ENCODE measurements at places on chromosomes 5 and 9.

GRCh38 chr9:128092199-128092977 lies 24.4 kb downstream of the SLC25A25 start:
- DNase-seq = no peak

- no peak for DNase-seq
Observed at GRCh38 chr9:130119519-130120298, 52.5 kb upstream of the NCS1 start.

- no peak for DNase-seq
Observed at GRCh38 chr5:52909192-52909591, 80.0 kb upstream of the ITGA2 start.

DNA sequence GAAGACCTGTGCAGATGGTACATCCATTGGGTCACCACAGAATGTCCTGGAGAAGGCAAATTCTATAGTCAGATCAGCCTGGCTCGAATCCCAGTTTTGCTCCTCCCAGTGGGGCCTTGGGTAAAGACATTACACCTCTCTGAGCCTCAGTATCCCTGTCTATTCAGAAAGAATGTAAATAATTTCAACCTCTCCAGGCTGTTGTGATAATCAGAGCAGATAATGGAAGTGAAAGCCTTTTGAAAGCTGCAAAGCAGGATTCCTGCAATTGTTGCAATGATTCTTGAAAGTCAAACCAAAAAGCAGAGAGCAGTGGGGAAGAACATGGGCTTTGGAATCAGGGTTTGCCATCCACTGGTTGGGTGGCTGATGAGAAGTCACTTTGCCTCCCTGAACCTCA lies 63.2 kb downstream of the LHX2 start:
- DNase-seq = no peak

GRCh38 chr9:71681104-71681707 lies 87.1 kb downstream of the CEMIP2 start:
- DNase-seq = no peak

DNA sequence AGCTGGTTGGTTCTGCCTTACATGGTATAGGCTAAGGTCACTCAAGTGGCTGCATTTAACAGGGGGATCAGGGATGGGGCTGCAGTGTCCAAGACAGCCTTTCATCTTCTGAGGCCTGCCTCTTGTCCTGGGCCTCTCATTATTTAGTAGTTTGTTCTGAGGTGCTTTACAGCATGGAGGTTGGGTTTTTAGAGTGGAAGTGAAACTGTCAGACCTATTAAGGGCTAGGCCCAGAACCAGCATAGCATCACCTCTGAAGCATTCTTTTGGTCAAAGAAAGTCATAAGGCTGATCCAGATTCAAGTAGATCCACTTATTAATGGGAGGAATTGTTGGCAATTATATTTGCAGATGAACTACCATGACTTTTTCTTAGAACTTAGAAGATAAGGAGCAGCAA lies 146.0 kb upstream of the NMUR2 start:
- no peak for DNase-seq

DNA sequence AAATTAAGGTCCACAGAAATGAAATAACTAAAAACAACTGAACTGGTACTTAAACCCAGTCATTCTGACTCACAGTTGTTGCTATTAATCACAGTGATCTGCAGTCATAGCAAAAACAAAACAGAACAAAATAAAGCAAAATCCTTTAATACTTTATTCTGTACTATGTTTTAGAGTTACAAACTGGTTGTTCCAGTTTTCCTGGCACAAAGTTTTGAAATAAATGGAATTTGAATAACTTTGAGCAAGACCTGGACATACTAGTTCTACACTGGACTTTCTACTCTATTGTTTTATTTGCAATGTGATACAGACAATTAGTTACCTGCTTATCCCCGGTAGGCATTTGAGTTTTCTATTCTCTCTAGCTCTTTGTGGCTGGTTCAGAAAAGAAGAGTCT lies 147.9 kb downstream of the DMRT2 start:
- no peak for DNase-seq

- no peak for DNase-seq
Observed at GRCh38 chr9:109383356-109383755, 62.5 kb upstream of the EPB41L4B start.

- DNase-seq = no peak
Observed at GRCh38 chr9:130192382-130192999, 20.3 kb downstream of the NCS1 start.

DNA sequence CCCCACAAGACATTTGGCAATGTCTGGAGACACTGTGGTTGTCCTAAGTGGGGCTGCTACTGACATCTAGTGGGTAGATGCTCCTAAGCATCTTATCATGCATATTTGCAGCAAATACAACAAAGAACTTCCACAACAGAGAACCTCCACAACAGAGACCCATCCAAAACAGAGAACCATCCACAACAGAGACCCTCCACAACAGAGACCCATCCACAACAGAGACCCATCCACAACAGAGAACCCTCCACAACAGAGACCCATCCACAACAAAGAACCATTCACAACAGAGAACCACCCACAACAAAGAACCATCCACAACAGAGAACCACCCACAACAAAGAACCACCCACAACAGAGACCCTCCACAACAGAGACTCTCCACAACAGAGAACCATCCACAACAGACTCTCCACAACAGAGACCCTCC lies 32.8 kb downstream of the ARPC5L start:
- peak; percentile 77 for DNase-seq
